ENCODE measurements at places on chromosomes 3 and 15.
A peak's percentile ranks its signal among the peaks of the same experiment; 100 is the strongest.

DNA sequence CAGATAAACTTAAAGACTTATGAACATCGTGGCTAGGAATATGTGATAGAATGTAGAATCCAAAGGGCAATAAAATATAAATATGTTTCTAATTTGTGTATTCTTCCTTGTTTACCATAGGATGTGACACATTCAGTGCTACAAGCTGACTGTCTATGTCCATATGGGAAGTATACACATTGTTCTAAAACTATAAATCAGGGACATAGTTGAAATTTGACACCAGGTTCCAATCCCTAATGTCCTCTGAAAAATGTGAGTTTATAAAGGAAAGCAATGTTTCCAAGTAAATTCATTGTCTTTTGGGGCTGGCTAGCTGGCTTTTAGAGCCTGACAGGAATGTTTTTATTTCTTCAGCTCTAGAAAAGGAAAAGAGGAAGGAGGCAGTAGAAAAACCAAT, 273.6 kb downstream of the CNTN4 start:
- no peak for DNase-seq

- no peak for DNase-seq
Observed at GRCh38 chr3:112170046-112170445, 37.0 kb upstream of the GCSAM start.

DNA sequence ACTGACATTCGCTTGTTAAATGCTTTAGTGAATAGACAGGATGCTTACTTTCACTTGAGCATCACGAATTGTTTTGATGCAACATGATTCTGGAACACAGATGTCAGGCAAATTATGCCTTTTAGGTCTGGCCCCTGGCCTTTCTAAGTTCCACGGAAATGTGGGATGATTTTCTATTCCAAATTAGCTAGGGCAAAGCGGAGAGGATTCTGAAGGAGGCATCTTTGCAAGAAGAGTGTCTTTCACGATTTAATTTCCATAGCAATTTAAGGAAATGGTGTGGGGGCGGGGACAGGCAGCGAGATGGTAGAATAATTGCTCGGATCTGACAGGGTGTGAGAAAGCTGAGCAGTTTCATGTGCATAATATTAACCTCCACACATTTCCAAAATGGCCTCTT, 238.5 kb upstream of the KCNMB2 start:
- no peak for DNase-seq

DNA sequence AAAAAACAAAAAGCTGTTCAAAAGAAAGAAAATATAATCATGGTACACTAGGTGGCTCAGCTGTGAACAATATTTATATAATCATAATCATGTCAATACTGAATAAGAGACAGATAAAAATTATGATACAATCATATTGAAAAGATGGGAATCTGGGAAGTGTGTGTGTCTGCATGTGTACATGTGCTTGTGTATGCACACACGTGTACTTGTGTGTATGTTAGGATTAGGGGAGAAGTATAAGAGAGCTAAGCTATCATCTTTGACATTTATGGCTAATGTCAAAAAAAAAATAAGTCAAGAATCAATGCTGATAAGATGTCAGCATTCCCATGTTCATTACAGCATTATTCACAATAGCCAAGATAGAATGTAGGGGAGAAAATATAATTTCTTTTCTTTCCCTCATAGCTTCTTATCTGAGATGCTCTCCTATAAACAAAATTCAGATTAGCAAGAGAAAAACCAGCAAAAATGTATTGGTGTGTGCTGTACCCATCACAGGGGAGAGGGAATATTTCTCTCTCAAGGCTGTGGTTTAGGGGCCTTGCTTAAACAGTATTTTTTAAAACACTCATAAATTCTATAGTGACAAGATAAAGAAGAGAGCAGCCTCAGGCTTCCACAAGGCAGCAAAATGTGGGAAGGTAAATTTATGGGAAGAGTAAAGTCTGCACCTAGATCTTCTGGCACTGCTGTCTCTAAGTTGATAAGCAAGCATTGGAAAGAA, 63.4 kb upstream of the ITGA11 start:
- no peak for DNase-seq

GRCh38 chr3:155012584-155012983, 67.5 kb upstream of the MME start:
- no peak for DNase-seq

- no peak for DNase-seq
Observed at GRCh38 chr3:191973820-191974219, 512.9 kb downstream of the PYDC2 start.

- DNase-seq = no peak
Observed at GRCh38 chr3:10300087-10300486, 7.3 kb upstream of the GHRL start.

DNA sequence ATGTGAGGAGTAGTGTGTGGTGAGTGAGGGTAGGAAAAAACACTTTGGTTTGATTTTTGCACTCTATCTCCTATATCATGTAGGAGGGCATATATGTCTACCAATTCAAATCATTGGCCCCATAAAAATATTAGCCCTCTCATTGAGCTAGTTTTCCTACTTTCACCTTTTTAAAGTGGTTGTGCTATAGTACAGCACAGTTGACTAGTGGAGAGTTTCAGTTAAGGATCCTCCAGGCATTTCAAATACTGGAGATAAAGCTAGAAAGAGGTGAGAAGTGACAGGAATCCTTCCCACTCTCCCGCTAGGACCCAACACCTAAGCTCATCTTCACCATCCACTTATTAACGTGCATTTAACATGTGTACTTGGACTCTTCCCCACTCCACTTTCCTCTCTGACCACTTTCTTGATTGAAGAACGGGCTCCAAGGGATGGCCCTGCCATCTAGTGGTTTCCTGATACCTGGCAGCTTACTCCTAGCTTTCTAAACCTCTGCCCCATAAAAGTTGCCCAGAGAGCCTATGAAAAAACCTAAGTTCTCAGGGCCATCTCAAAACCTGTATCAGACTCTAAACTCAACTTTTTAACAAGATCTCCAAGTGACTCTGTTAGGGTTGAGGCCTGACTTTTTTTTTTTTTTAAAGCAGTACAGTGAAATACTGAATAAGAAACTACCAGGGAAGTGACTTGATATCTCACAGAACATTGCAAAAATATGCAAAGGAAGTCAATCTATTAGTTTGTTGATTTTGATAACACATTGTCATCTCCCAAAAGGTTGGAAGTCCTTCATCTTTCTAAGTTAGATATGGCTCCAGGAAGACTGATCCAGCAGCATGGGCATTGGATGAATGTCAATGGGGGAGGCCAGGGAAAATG, 17.9 kb downstream of the IL12A start:
- no peak for DNase-seq

DNA sequence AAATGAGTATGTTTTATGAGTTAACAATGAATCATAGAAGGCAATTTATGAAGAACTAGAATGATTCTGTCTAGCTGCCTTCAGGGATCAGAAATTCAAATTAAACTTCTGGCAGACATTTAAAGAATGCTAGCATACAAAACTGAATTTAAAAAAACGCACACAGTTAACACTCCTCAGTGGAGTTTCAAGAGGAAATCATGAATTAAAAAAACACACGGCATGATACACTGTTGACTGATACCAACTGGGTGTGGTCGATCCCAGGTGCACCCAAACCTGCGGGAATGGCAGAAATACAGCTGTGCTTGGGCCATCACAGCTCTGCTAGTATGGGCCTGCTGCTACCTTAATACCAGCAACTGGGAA, 526.0 kb downstream of the FOXP1 start:
- DNase-seq = no peak

DNA sequence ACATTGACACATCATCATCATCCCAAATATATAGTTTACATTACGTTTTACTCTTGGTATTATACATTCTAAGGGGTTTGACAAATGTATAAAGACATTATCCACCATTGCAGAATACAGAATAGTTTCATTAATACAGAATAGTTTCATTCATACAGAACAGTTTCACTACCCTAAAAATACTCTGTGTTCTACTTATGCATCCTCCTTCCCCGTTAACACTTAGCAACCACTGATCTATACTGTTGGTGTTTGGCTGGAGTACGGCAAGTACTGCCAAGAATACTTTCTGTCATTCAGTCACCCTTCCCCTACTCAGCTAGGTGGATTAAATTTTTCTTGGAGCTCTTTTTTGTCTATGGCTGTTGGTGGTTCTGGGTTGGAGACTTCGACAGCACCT, 33.4 kb downstream of the LEKR1 start:
- DNase-seq = no peak

DNA sequence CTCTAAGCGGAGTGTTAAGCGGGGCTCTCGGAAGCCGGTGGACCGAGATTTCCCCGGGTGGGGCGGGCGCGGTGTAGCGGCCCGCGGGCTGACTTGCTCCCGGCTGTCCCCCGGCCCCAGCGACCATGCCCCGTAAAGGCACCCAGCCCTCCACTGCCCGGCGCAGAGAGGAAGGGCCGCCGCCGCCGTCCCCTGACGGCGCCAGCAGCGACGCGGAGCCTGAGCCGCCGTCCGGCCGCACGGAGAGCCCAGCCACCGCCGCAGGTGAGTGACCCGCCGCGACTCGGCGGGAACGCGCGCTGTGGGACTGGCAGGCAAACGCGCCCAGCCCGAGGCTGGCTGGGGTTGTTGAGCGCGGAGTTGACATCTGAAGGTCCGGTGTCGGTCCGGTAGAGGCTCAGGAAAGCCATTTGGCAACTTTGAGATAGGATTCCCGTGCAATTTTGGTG, 1.3 kb downstream of the SMC4 start:
- peak; percentile 6 for DNase-seq

DNA sequence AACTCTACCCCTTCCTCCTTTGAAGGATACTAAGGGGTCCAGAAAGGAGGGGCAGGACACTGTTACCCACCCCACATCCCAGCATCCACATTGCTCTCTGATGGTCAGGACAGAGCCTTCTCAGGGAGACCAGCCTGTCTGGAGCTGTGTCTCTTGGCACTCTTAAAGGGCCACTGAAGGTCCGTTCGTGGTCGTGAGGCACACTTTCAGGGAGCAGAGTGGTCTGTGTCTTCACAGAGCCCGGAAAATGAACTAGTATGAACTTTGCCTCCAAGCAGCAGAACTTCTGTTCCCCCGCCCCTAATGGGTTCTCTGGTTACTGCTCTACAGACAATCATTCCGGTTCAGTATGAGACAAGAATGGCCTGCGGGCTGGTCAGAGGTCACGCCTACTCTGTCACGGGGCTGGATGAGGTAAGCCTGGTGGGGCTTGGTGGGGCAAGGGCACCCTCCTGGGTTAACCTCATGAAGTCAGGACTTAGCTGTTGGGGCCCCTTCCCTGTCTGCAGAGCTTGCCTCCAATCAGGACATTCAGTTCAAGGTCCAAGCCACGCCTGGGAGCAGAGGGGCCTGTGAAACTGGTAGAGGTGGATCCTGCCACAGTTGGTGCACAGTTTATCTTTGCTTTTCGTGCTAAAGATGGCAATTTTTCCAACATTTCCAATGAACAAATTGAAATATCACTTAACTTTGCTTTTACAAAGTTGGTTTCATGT, 33.2 kb downstream of the CAPN3 start:
- DNase-seq = no peak

DNA sequence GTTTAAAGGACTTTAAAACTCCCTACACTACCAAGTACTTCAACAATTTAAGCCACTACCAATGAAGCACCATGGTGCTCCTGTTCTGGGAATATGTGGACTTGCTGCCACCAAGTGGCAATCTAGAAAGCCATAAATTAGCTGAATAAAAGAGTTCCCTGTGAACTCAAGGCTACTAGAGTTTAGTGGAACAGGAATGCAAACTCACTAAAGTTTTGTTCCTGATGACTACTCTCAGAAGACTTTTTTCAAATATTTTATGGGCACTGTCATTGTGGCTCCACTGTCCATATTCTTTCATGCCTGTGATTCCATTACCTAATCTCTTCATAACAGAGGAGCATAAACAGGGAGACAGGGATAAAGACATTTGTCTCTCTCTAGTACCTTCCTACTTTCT, 63.9 kb downstream of the TMCC1 start:
- no peak for DNase-seq

GRCh38 chr3:115161866-115162265, 14.8 kb upstream of the ZBTB20 start:
- DNase-seq = no peak

DNA sequence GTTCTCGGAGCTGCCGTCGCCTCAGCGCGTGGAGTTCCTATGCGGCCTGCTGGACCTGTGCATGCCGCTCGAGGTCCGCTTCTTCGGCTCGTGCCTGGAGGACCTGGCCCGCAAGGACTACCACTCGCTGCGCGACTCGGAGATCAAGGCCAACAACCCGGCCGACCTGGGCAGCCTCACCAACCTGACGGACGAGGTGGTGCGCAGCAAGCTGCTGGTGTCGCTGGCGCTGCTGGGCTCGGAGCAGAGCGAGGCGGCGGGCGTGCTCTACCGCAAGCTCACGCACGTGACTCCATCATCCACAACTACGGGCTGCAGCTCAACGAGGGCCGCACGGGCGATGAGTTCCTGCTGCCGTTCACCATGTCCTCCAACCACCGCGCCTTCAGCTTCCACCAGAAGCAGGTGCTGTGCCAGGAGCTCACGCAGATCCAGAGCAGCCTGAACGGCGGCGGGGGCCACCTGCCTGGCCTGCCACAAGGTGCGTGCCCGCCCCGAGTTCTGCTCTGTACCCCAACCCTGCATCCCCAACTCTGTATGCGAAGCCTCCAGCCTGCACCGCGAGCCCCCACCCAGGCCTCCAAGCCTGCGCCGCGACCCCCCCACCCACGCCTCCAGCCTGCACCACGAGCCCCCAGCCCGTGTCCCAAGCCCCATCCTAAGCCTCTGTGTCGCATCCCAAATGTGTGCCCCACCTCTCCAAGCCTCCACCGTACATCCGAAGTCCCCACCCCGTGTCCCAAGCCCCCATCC, 178.2 kb downstream of the OR4M2 start:
- DNase-seq = no peak

DNA sequence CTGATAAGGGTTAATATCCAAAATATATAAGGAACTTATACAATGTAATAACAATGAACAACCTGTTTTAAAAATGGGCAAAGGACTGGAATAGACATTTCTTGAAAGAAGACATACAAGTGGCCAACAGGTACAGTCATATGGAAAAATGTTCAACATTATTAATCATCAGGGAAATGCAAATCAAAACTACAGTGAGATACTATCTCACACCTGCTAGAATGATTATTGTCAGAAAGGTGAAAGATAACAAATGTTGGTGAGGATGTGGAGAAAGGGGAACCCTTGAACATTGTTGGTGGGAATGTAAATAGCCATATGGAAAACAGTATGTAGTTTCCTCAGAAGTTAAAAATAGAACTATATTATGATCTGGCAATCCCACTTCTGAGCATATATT, 20.4 kb downstream of the GOLM2 start:
- DNase-seq = no peak

DNA sequence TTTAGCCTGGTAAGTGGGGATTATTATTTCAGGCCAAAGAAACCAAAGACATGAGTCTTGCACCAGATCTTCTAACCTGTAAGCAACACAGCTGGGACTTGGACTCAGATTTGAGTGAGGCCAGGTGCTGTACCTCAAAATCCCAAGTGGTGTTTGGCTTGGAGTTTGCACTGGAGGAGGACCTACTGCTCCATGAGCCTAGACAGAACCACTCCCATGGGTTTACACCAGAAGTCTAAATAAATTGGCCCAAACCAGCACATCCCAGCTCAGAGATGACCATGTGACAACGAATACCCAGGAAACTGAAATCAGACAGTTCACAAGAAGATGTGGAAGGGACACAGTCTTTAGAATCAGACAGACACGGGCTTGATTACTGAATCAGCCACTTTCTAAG, 47.5 kb downstream of the MINAR1 start:
- no peak for DNase-seq
